ENCODE measurements at places on chromosomes 2 and 18.
A peak's percentile ranks its signal among the peaks of the same experiment; 100 is the strongest.

DNA sequence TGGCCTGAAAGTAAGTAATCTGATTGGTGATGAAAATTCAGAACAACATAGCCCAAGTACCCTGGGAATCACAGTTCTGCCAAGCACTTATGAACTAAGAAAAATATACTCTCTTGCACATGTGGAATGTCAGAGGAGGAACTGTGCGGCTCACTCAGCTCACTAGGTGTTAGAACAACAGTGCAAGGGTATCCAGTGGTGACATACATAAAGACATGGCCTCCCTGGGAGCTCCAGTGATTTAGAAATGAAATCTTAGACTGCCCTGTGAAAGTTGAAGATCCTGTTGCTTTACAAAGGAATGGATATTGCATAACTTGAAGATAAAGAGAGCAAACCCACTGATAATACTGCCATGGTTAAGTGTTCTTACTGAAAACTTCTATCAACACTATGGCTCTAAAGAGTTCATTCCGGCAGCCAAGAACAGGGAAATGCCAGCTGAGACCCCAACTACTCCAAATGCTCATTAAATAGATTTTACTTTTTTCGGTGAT lies 246.2 kb downstream of the ARHGAP15 start:
- no peak for DNase-seq

- no peak for DNase-seq
Observed at GRCh38 chr2:67457699-67458098, 60.6 kb downstream of the ETAA1 start.

DNA sequence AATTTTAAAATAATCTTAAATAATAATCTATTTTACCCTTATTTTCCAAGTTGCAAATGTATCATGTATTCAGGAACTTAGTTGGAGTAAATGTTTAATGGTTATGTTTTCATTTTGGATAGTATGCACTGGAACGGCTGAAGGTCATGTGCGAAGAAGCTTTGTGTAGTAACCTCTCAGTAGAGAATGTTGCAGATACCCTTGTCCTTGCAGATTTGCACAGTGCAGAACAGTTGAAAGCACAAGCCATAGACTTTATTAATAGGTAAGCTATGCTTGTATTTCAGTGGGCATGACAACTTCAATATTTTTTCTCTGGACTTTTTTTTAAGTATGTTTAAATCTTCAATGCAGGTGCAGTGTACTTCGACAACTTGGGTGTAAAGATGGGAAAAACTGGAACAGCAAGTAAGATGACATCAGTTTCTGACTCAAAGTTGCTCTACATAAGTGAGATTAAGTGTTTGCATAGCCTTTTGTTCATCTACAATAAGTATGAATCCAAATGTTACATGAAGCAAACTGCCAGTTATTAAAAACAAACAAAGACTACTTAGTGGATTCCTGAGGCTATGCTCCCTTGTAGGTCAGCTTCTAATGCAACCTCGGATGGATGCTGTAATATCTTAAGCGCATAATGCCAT lies 63.1 kb downstream of the SPOPL start:
- no peak for DNase-seq

- DNase-seq, result no peak
Observed at GRCh38 chr2:122636097-122636496, 880.6 kb downstream of the TSN start.

- no peak for DNase-seq
Observed at GRCh38 chr2:23681356-23682140, 245.4 kb downstream of the ATAD2B start.

DNA sequence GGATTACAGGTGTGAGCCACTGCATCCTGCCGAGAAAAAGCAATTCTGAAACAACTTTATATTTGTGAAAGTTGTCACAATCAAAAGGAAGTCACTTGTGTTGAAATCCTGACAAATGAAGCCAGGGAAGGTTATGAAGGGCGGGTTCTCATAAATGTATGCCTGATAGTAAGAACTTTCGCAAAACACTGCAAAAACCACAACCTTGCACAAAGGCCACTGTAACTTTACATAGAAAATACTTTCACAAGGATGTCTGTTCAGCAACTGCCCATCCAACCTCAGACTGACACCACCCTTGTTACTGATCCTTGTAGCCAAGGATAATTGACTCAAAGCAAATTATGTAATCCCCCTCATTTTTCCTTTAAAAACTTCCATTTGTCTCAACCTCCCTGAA lies 90.6 kb downstream of the SLC4A3 start:
- peak; percentile 7 for DNase-seq

GRCh38 chr2:24768013-24768412 lies 25.2 kb downstream of the PTRHD1 start:
- no peak for DNase-seq

DNA sequence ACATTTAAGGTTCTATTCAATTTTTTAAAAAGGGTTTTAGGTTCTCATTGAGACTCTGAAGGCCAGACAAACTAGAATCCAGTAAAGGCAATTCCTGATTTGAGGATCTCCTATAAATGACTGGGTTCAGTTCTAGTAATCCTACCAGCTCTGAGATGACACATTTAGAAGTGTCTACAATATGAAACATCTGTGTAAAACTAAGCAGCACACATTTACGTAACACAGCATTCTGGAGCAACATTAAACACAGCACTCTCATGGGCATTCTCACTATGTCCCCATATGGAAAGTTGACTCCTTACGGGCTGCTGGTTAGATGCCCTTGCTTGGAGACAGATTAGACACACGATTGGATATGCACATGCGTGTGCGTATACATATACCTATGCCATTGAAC lies 114.4 kb downstream of the ZNF385B start:
- DNase-seq, result no peak

DNA sequence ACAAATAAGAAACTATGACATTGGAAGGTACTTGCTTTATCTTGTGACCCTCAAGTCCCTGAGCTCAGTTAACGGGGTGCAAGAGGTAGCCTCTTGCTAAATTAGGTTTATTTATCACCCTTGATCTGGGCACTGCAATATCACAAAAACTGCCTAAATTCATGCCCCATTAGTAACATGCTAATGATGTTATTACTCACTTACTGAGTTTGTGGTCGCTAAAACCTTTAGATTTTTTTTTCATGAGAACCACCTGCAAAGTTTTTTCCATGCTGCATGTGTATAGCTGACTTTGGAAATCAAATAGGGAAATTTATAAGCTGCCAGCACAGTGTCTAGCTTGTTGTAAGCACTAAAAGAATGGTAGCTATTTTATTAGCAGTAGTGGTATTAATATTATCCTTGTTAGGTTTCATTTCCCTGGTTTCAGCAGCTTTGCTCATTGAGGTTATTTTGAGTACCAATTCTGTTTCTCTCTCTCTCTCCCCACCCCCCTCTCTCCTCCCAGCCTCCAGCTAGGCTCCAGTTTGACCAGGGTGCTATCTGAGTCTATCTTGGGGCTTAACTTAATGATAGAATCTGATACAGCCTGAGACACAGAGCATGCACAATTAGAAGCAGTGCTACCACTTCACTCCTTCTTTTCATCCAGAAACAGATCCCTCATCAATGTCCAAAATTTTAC lies 88.7 kb upstream of the ATP8B1 start:
- no peak for DNase-seq

- no peak for DNase-seq
Observed at GRCh38 chr2:57396355-57397098, 650.1 kb upstream of the VRK2 start.

GRCh38 chr18:712401-713134 lies at the start of gene ENOSF1:
TSS of gene ENOSF1 (minus strand) at chr18:712630. CDS start at chr18:712587, 43 bp downstream.
- DNase-seq, result peak; percentile 89

GRCh38 chr2:118319271-118319684 lies 231.0 kb downstream of the INSIG2 start:
- no peak for DNase-seq

- no peak for DNase-seq
Observed at GRCh38 chr18:73990258-73990657, 157.4 kb downstream of the FBXO15 start.

- DNase-seq, result no peak
Observed at GRCh38 chr2:127108090-127108523, 1.2 kb upstream of the BIN1 start.

- no peak for DNase-seq
Observed at GRCh38 chr2:10716581-10716980, 4.8 kb upstream of the ATP6V1C2 start.

GRCh38 chr2:31980674-31981356 lies 30.0 kb downstream of the MEMO1 start:
- DNase-seq, result peak; percentile 77
